ENCODE measurements at places on chromosomes 6 and 20.

- DNase-seq, result no peak
Measured at GRCh38 chr20:17343656-17344452, 117.0 kb downstream of the PCSK2 start.

GRCh38 chr6:133553652-133554051 is 312.5 kb downstream of the EYA4 start:
- DNase-seq, result peak; percentile 78

DNA sequence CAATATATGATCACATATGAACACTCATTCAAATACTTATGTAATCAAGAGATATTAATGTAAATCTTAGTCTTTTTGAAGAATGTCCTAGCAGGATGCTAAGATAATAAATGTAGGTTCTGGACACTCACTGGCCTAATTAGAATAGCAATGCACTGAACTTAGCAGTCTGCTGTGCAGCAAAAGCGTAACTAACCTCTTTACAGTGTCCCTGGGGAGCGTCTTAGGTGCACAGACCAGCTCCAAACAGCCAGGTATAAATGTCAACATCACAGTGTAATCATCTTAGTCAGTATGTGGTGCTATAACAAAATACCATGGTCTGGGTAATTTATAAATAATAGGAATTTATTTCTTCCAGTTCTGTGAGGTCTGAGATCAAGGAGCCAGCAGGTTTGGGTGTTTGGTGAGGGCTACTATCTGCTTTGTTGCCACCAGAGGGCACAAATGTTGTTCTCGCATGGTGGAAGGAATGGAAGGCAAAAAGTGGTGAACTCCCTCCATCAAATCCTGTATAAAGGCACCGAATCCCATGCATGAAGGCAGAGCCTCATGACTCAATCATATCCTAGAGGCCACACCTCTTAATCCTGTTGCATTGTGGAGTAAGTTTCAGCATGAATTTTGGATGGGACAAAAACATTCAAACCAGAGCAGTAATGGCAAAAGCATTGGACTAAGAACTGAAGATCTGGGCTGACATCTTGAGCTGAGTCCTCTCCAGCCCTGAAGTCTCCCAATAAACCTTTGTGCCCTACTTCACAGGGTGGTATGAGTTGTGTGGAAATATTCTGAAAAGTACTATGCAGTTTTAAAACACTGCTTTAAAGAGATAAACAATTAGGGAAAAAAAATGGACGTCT is 41.8 kb upstream of the FOXO3 start:
- DNase-seq, result peak; percentile 49

GRCh38 chr6:31930962-31931361 is 3.4 kb downstream of the C2 start:
- DNase-seq, result no peak

- DNase-seq, result no peak
Measured at GRCh38 chr20:39142407-39143096, 180.4 kb downstream of the DHX35 start.

- DNase-seq, result no peak
Measured at GRCh38 chr6:155039618-155040017, 44.5 kb downstream of the TIAM2 start.

GRCh38 chr6:39961178-39961577 is 26.9 kb upstream of the MOCS1 start:
- no peak for DNase-seq

GRCh38 chr6:10720265-10720959 is 2.5 kb upstream of the TMEM14C start:
- DNase-seq, result no peak

DNA sequence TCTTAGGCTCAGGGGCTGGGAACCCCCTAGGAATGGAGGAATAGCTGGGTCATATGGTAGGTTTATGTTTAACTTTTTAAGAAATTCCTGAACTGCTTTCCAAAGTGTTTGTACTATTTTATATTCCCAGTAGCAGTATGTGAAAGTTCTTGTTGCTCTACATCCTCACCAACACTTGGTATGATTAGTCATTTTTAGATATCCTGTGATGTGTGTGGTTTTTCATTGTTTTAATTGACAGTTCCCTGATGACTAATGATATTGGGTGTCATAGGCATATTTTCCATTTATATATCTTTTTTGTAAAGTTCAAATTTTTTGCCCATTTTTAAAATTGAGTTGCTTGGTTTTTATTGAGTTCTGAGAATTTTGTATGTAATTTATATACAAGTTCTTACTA is 72.3 kb downstream of the SLC16A10 start:
- DNase-seq, result no peak

GRCh38 chr20:50567860-50568548 is 57.8 kb downstream of the PTPN1 start:
- no peak for DNase-seq
